ENCODE measurements at places on chromosomes 2 and 18.

GRCh38 chr2:59528525-59528924 lies 1024.9 kb downstream of the BCL11A start:
- DNase-seq, result no peak

- no peak for DNase-seq
These were observed 324.2 kb upstream of the HS6ST1 start for GRCh38 chr2:128642821-128643220.

- no peak for DNase-seq
These were observed 12.4 kb downstream of the PTPRN start for GRCh38 chr2:219296631-219297391.

- DNase-seq, result peak; percentile 7
These were observed 2.2 kb downstream of the MYT1L start for GRCh38 chr2:2328848-2329247.

DNA sequence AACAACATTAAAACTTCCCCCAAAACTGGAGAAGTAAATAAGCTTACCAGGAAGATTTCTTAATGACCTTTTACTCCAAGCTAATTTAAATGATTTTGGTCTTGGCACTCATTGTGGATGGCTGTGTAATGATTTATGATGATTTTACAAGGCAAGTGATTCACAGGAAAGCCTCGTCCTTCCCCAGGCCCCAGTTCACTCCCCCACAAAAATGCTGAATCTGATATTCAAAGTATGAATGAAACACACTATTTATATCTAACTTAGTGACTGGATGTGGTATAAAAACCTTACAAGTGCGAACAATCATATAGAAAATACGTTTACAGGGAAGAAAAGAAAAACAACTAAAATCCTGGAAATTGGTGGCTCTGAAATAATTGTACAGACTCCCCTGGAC lies 49.8 kb downstream of the ZNF516 start:
- DNase-seq, result no peak

- no peak for DNase-seq
These were observed 863.2 kb upstream of the CHAC2 start for GRCh38 chr2:52904355-52904891.

- no peak for DNase-seq
These were observed 9.4 kb downstream of the SH3RF3 start for GRCh38 chr2:109138449-109138848.

DNA sequence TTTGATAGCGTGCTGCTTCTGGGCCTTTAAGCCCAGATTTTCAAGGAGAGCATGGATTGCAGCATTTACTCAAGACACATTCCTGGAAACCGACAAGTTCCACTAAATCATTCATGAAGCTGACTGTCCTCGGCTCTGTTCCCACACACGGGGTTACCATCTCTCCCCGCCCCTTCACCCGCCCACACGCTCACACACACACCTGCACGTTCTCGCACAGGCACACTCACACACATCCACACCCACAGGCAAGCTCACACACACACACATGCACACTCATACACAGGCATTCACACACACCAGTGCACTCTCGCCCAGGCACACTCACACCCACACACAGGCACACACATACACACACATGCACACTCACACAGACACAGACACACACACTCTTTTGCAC lies 150.0 kb upstream of the AGAP1 start:
- DNase-seq, result no peak

DNA sequence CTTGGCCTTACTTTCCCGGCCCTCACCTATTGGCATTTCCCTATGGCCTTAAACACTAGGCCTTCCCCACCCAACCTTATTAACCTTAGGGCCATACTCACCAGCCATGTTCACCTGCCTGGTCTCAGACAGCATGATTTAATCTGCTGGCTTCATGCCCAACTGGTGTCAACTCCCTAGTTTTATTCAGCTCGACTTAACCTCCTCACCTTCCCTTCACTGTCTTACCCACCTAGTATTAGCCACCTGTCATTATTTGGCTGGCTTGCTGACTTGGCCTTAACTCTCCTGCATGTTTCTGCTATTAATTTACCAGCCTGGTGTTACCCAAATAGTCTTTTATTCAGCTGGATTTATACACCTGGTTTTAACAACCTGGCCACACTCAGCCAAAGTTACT lies 136.0 kb upstream of the ZSWIM2 start:
- no peak for DNase-seq

DNA sequence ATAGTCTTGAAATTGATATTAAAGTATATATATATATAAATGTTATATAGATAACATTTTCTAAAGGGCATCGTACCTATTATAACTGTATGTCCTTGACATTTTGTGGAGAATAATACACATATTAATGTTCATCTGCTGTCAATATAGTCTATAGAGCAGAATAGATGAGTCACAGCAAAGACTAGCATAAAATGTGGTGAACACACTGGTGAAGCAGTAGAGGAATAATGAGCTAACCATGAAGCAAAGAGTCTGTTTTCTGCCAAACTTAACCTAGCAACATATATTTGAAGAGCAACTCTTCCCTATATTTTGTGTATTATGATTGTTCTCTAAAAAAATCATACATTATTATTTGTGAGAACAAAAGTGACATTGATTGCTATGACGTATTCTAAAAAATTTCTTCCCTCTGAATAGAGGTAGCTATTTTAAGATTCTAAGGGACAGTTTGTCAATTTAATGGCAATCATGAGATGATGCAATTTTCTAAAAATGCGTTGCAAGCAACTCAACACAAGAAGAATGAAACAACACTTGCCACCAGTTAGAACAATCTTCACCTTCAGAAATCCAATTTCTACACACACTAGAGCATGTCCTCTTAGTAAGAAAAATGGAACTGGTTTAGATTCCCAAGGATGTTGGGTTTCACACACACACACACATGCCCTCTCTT lies 22.0 kb downstream of the DOCK10 start:
- DNase-seq, result no peak

- DNase-seq, result no peak
These were observed 23.6 kb downstream of the QPCT start for GRCh38 chr2:37367984-37368383.

GRCh38 chr2:137165968-137166367 lies 400.6 kb downstream of the THSD7B start:
- DNase-seq, result no peak

GRCh38 chr2:211877061-211877460 lies 661.5 kb downstream of the ERBB4 start:
- no peak for DNase-seq

GRCh38 chr2:119860924-119861323 lies 101.2 kb downstream of the PTPN4 start:
- no peak for DNase-seq

GRCh38 chr2:168584911-168585310 lies 128.8 kb downstream of the CERS6 start:
- DNase-seq, result no peak

GRCh38 chr2:173043476-173043875 lies 32.2 kb upstream of the MAP3K20 start:
- DNase-seq, result no peak

DNA sequence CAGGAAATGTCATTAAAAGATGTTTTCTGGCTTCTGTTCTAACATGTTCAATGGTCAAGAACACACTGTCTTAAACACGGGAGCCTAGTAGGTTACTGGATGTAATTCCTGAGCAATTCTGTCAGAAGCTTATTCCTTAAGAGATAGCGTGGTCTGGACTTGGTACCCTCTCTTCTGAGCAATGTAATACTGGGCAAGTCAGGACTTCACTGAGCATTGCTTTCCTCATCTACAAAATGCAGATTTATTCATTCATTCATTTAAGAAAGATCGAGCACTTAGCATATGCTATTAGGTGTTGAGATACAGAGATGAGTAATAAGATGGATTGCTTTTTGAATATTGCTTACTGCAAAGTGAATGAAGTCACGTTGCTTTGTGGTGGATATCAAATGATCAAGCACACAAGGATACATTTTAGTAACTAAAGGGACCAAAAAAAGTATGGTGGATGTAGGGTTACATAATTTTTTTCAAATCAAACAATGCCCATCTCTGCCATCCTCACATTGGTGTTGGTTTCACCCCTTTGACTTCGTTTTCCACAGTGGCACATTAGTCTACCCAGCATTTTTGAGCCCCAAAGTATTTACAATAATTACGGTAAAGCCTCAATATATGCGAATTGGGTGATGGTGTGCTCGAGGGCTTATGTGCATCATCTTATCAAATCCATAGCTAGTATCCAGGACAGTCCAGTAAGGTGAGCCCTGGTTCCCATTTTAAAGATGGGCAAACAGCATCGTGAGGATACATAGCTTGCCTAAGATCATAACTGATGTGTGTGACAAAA lies 65.3 kb downstream of the ZC3H6 start:
- DNase-seq, result no peak

GRCh38 chr18:9017905-9018227 lies 84.6 kb upstream of the NDUFV2 start:
- no peak for DNase-seq

DNA sequence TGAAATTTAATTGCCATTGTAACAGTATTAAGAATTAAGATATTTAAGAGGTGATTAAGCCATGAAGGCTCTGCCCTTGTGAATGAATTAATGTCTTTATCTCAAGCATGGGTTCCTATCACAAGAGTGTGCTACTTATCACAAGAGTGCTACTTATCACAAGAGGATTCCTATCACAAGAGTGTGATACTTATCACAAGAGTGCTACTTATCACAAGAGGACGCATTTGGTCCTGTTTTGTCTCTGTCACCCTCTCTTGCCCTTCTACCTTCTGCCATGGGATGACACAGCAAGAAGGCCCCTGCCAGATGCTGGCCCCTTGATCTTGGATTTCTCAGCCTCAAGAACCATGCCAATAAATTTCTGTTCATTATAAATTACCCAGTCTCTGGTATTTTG lies 13.2 kb upstream of the COL5A2 start:
- no peak for DNase-seq

DNA sequence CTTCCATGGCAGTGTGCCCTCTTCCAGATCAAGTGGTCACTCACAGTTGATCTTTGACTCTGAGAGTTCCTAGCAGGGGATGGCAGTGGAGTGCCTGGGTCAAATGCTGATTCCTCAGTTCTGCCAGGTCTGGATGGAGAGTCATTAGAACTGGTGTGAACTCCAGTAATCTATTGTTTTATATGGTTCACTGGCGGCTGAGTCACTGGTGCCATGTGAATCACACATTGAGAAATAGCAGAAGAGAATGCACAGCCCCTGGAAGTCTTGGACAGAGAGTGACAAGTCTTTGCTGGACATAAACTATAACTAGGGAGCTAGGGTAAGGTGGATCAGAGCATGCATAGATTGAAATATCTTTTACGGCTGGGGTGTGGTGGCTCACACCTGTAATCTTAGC lies 86.9 kb downstream of the EIF2AK3 start:
- no peak for DNase-seq

- no peak for DNase-seq
These were observed 360.4 kb upstream of the DSEL start for GRCh38 chr18:67876871-67877270.

GRCh38 chr2:223586261-223586660 lies 15.9 kb downstream of the SCG2 start:
- no peak for DNase-seq

- peak; percentile 20 for DNase-seq
These were observed 61.2 kb upstream of the GPC1 start for GRCh38 chr2:240374085-240374907.

- DNase-seq, result no peak
These were observed 115.8 kb downstream of the POLE4 start for GRCh38 chr2:75074228-75074627.

- DNase-seq, result no peak
These were observed 69.1 kb downstream of the TWIST2 start for GRCh38 chr2:238916875-238917590.

DNA sequence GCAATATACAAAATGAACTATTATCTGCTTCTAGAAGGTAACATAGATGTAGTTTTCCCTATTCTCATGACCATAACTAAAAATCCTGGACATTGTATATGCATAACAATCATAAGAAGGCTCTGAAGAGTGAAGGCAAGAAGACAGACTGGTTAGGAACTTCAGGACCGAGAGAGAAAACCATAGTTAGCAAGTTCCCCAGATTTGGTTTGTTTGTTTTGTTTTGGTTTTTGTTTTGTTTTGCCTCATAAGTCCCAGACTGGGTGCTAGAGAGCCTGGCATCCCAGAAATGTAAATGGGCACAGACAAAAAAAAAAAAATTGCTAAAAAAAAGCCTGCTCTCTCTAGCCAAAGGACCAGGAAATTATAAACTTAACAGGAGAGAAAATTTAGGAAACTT lies 192.2 kb upstream of the FBXO11 start:
- no peak for DNase-seq

DNA sequence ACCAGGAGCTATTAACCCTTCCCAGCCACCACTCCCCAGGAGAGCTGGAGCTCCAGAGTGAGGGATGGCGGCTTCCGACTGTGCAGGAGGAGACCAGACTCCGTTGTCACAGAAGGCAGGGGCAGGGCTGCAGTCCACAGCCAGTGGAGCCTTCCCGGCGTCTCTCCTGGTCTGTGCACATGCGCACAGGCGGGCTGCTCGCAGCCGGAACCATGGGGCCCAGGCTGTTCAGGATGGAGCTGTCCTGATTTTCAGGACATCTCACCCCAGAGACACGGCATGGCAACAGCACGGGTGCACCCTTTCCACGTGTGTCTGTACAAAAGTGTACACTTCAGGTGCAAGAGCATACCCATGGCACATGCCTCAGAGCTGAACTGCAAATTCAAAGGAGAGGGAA lies 28.9 kb downstream of the EIPR1 start:
- no peak for DNase-seq
